ENCODE measurements at places on chromosomes 13 and 19.

GRCh38 chr13:113991676-113992179 lies 17.9 kb upstream of the C13orf46 start:
- peak; percentile 7 for DNase-seq

DNA sequence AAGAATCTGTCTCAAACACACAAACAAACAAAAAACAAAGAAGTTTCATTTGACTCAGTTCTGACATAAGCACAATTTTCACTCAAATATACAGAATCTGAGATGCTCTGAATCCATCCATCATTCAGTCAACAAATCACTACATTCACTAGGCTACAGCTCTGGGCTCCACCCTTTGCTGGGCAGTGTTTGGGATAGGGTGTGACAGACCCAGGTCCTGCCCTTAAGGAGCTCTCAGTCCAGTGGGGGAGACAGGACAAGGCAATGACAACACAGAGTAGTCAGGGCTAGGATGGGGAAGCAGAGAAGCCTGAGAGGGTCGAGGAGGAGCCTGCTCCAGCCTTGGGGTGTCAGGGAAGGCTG lies 45.3 kb downstream of the SPTBN4 start:
- DNase-seq = no peak

DNA sequence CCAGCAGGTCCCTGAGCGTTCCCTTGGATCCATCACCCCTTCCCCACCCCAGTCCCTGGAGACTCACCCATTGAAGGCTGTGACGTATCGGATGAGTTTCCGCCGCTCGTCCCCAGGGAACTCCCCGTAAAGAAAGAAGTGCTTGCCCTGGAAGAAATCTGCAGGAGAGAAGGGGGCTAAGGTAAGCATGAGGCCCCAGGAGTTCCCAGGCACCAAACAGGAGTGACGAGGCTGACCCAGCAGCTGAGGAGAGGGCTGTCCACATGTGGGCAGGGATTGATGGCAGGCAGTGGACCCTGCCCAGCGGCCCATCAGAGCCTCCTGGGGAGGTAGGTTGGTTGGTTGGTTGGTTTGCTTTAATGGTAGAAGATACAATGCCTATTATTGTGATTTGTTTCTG lies 11.1 kb downstream of the ZNF575 start:
- DNase-seq = no peak

DNA sequence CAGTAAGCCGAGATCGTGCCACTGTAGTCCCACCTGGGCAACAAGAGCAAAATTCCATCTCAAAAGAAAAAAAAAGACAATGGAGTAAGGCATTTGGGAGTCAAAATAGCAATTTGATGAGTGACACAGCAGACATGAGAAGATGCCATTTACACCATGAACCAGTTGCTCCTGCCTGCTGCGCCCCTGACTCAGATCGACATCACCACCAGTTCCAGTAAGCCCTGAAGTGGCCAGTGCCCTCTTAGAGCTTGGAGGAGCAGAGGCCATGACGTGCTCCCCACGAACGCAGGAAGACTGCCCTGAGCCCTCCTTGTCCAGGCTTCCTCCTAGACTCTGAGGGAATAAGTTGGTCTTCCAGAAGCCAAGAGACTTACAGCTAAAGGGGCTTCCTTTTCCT lies 339.2 kb downstream of the MYO16 start:
- no peak for DNase-seq

DNA sequence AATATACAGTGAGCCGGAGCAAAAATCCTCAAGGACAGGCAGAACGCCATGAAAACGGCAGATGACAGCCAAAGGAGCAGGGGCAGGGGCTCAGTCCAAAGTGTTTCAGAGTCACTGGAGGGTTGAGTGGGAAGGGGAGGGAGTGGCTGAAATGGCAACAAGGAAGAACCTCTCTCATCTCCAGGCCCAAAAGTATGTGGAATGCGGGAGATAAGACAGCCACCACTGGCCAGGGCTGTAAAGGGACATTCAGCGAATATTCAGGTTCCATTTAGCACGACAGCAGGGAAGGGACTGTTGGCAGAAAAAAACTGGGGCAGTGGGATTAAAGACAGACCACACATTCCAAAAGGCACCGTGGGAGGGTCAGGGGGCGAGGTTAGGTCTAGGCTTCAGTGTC lies 48.4 kb downstream of the USPL1 start:
- no peak for DNase-seq

- DNase-seq = no peak
These were observed 4.6 kb upstream of the RFXAP start for GRCh38 chr13:36814465-36814864.

GRCh38 chr19:10501971-10502523 lies 1.1 kb downstream of the KEAP1 start:
- peak; percentile 70 for DNase-seq

DNA sequence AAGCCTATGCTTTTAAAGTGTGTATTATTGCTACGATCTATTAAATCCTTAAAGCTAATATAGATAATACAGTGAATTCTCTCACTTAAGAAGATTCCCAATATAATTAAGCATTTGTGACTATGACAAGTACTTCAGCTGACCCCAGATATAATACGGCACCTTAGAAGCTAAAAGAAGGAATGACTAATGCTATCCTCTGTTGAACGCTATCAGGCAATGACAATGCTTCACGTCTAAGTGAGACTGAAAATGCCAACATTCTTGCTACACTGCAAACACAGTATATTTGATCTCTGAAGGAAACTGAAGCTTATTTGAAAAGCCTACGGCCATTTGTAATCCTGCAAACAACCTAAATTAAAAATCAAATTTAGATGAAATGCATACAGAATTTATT lies 19.7 kb downstream of the VWA8 start:
- DNase-seq = no peak

DNA sequence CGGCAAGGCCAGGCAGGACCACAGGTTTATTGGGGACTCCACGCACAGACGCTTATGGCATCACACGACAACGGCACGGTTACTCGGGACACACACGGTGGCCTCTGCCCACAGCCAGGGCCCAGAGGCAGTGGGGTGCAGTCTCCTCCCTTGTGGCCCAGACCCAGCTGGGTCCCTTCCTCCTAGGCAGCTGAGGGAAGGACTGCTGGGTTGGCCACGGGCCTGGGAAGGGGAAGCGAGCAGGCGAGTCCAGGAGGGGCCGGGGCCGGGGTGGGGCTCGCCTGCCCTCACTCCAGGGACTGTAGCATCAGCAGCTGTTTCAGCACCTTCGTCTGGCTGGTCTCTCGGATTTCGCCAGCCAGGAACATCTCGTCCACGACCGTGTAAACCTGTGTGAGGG lies 12.5 kb downstream of the AP2S1 start:
- DNase-seq = no peak

DNA sequence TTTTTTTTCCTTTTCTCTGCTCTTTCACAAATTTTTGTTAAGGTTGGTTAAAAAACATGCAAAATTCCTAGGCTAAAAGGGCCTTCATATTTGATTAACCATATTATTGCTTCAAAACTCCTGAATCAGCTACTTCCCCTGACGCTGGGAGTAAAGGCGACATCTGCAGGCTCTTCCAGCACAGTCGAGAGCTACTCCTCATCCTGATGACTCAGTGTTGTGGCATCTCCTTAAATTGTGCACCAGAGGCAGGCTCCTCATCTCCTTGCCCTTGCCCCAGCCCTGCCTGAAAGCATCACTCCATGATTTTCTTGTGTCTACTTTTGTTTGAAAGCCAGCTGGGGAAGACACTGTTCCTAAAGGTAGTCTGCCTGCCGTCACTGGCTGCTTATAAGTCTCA lies 24.5 kb upstream of the SOX1 start:
- DNase-seq = no peak

All from posterior cingulate gyrus (tissue), 11 donors.